NCI-H1105 (cell line): ENCODE measurements at places on chromosomes 5 and 9.

DNA sequence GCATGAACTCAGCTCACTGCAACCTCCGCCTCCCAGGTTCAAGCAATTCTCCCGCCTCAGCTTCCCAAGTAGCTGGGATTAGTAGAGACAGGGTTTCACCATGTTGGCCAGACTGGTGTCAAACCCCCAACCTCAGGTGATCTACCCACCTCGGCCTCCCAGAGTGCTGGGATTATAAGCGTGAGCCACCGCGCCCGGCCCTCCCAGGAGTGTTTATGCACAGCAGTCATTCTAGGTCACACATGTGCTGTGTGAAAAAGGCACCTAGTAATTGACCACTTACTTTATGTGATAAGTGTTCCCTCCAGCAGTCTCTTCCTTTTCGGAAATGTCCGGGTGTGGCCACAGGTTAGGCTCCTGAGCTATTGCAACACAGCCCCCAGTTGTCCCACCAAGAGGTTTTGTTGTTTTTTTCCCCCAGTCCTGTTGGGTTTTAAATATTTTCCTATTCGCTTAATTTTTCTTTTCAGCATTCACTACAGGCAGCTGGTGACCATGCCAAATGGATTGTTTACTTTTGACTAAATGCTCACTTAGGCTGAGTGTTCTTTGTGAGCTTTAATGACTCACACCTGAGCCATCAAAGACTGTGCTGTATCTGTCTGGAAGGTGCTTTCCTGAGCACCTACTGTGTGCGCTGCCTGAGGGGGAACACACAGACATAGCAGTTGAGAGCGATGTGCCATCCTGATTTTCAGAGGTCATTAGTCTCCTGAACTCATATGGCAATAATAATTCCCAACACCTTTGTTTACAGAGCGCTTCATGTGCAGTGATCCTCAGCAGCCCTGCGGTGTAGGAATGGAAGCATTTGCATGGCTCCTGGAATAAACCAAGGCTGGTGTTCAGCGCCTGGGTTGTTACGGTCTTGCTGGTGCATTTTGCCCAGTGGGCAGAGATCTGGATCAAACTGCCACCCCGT, 94.3 kb downstream of the MVB12B start:
- peak; percentile 63 for DNase-seq

GRCh38 chr5:11432116-11432515, 472.1 kb downstream of the CTNND2 start:
- no peak for DNase-seq

- no peak for DNase-seq
These were observed 5.9 kb upstream of the SLC22A5 start for GRCh38 chr5:132363431-132364112.

DNA sequence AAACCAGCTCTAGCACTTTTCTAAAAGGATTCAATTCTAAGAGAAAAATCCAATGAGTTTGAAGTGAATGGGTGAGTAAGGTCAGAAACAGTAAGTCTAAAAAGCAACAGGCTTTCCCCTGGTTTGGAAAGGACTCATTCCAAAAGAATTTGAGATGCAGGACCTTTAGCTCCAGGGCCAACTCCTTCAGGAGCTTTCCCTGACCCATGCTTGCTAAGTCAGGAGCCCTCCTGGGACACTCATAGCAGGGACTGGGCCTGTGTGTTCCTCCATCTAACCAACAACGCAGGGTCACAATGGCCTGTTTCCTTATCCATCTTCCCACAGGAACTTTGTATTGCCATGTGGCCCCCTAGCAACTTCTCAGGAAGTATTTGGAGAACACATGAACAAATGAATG, 198.8 kb downstream of the FRMD3 start:
- no peak for DNase-seq

DNA sequence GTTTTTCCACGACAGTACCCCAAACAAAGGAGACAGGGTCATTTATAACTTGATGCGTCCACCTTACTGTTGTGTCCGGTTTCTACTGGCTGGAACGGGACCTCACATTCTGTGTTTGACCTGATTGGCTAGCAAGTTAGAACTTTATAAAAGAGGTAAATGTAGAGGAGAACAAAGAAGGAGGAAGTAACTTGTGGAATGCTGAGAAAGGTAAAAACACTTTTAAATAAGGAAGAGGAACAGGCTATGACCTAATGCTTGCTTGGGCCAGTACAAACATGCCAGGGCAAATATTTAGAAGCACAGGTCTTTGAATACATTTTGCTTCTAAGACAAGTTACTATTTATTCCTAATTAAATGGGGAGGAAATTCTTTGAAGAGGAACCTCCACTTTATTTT, 251.6 kb downstream of the KIAA0825 start:
- DNase-seq: no peak

- DNase-seq: no peak
These were observed 17.9 kb downstream of the EXOSC2 start for GRCh38 chr9:130711469-130711868.

GRCh38 chr9:32701321-32702022, 66.0 kb upstream of the TAF1L start:
- DNase-seq: no peak

- DNase-seq: no peak
These were observed 1205.2 kb upstream of the DMAC1 start for GRCh38 chr9:9004810-9005209.

- no peak for DNase-seq
These were observed 1118.1 kb downstream of the TAF11L14 start for GRCh38 chr5:18752317-18752716.

GRCh38 chr9:105148328-105149006, 96.0 kb upstream of the SLC44A1 start:
- no peak for DNase-seq

DNA sequence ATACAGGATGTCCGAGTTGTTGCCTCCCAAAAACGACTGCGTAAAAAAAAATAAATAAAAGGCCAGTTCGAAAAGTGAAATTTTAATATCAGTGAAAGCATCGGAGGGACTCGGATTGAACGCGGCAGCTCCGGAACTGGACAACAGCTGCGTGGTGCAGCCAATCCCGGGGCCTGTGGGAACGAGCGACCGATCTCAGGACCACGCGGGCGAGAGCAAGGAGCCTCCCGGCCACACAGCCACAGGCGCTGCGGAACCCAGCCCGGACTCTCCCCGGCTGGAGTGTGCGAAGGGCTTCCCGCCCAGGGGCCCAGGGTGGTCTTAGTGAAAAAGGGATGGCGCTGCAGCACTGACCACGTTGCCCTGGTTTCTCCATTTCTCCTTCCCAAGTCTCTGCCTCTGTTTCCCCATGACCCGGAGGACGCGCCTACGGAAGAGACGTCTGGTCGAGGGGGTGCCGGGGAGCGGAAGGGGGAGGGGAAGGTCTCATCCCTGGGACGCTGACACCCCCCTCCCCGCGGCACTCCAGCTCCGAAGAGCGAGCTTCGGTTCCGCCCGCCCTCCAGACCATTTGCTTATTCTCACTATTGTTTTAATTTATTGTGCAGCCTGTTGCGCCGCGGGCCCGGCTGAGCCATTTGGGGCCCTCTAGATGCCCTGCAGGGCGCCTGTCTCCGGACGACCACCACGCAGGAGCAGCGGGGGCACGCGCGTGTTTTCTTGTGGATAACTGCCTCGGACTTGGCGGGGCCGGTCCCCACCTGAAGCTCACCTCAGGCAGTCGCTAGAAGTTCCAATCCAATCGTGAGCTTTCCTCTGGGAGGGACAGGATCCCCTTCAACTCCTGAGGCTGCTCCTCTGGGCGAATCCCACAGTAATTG, 303.0 kb downstream of the PARP8 start:
- DNase-seq: no peak

GRCh38 chr5:167634432-167634831, 657.0 kb upstream of the WWC1 start:
- DNase-seq: no peak

DNA sequence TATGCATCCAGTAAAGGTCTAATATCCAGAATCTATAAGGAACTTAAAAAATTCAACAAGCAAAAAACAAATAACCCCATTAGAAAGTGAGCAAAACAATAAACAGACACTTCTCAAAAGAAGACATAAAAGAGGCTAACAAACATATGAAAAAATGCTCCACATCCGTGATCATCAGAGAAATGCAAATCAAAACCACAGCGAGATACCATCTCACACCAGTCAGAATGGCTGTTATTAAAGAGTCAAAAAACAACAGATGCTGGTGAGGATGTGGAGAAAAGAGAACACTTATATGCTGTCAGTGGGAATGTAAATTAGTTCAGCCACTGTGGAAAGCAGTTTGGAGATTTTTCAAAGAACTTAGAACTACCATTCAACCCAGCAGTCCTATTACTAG, 86.1 kb downstream of the WWC1 start:
- DNase-seq: no peak

GRCh38 chr9:76701441-76702039, 62.7 kb upstream of the PCA3 start:
- no peak for DNase-seq

- no peak for DNase-seq
These were observed 16.7 kb upstream of the SLC25A51 start for GRCh38 chr9:37920471-37921167.

GRCh38 chr5:40551496-40552491, 127.9 kb upstream of the PTGER4 start:
- DNase-seq: no peak

GRCh38 chr9:14220256-14220655, 93.7 kb downstream of the NFIB start:
- DNase-seq: no peak

- no peak for DNase-seq
These were observed 519.3 kb upstream of the PTGER4 start for GRCh38 chr5:40160435-40160834.

DNA sequence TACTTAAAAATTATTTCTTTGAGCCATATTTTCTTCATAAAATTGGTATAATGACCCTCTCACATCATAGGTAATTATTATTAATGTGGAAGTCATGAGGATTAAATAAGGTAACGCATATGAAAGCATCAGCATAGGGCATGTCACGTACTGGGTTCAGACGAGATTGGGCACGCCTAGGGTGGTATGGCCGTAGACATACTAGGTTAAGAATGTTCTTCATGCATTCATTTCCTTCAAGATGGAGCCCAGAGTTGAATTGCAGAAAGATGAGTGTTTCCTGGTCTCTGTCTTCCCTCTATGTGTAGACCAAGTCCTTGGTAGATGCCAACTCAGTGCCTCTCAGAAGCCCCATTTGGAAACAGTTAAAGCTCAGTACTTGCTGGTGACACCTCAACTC, 174.1 kb upstream of the CLINT1 start:
- DNase-seq: no peak

DNA sequence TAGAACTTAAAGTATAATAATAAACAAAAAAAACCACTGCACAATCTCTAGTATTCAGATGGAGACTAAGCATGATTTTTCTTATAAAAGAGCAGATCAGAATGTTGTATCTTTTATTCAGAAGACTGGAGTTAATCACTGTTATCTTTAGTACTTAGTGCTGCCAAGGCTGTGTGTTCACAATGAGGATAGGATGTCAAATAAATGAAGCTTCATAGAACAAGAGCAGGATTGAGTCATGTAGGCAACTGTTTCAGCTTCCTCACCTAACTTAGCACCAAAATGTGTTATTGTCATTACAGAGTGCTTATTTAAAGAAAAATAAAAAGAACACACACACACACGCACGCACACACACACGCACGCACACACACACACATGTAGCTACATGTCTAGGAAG, 58.1 kb upstream of the CDKN2B start:
- no peak for DNase-seq

DNA sequence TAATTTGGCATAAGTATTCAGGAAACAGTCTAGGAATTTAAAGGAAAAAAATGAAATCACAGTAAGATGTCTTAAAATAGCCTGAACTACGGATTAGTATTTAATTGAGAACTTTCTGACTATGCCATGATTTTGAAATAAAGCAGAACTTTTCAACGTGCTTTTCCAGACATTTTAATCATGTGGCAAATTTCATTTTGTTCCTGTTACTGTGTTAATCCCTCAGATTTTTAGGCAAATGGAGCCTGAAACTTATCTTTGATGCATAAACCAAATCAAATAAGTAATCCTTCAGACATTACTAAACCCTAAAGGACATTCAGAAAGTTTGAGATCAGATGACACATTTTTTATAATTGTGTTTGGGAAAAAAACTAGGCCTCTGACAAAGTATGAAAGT, 75.7 kb downstream of the FBN2 start:
- no peak for DNase-seq

DNA sequence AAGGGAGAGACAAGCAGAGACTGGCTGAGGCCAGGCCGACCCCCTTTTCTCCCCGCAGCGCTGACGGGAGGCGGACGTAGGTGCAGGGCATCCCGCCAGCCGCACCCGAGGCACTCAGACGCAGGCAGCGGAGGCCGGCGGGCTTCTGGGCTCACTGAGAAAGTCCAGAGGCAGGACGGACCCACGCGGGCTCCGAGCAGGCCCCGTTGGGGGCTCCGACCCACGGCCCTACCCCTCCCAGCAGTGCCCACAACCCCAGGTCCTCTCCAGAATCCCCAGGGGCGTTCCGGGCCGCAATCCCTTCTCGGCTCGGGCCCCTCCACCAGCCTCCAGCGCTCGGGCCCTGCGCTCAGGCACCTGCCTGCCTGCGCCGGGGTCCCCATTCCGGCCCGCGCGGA, 543 bp downstream of the MTMR12 start:
- DNase-seq: peak; percentile 16

DNA sequence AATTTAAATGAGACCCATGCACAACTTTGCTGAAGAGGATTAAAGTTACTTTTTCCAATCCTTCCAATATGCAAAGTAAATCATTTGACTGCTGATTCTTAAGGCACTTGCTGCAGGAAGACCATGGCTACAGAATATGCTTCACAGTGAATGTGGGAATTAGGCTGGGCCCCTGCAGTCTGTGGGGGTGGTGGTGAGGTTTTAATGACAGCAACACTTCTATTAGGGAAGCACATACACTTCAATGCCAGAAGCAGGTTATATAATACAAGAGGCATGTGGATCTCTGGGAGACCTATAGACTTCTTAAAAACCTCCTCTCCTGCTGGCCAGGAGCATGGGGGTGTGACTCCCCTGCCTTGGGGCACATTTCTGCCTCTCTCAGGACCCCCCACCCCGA, 124.5 kb upstream of the KLF9 start:
- no peak for DNase-seq

DNA sequence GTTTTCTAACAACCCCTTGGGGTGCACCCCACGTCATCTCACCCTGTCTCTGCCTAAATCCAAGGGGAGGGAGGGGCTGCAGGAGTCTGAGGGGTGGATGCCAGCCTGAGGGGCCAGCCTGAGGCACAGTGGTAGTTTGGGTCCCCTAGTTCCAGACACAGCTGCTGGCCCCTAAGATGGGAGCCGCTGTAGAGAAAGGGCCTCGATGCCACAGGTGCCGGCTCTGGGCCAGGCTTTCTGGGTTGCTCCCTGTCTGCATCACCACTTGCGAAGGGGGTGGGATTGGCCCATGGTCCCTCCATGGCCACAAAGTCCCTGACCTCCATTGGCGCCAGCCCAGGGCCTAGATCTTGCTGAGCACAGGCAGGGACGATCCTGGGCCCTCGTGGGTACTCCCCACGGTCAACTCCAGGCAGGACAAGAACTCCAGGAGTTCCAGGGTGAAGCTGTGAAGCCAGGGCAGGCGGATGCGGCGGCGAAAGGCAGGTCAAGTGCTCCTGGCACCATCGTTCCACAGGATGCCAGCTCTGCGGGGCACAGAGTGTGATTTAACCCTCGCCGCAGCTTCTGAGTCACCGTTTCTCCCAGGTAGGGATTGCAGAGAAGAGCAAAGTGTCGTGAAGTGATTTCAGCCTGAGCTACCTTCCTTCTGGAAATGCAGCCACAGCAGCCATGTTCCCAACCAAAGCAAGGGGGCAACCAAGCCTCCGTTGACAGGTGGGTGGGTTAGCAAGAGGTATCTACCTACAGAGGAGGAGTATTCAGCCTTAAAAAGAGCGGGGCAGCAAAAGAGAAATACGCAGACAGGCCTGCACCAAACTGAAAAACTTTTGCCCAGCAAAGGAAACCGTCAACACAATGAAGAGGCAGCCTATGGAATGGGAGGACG, 41.6 kb upstream of the EXOC3 start:
- no peak for DNase-seq

GRCh38 chr5:40277161-40277906, 402.4 kb upstream of the PTGER4 start:
- DNase-seq: no peak
